Activated T-helper 1 cell treated with anti-CD3 and anti-CD28 coated beads, Interleukin-2, amount 50 U/mL, for 16 hours (primary cell): ENCODE measurements at places on chromosomes 12 and 14.

- no peak for DNase-seq
Measured at GRCh38 chr14:24366413-24366720, 1.6 kb upstream of the NFATC4 start.

- DNase-seq: no peak
Measured at GRCh38 chr14:99441918-99442317, 38.7 kb downstream of the SETD3 start.

DNA sequence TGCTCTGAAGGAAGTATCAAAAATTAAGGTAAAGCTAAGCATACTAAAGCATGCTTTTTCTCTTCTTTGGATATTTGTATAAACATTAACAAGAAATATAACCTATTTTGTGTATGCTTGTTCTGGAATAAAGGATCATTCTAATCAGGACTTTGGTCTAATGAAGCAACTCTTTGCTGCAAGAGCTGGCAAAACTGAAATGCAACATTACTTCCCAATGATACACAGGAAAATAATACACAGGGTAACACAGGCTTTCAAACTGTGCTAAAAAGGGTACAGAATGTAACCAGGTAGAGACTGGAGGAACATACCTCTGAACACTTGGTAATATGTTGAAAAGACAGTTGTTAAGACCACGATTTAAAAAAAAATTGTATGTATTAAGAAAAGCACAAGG lies 222.5 kb upstream of the DIO2 start:
- no peak for DNase-seq

DNA sequence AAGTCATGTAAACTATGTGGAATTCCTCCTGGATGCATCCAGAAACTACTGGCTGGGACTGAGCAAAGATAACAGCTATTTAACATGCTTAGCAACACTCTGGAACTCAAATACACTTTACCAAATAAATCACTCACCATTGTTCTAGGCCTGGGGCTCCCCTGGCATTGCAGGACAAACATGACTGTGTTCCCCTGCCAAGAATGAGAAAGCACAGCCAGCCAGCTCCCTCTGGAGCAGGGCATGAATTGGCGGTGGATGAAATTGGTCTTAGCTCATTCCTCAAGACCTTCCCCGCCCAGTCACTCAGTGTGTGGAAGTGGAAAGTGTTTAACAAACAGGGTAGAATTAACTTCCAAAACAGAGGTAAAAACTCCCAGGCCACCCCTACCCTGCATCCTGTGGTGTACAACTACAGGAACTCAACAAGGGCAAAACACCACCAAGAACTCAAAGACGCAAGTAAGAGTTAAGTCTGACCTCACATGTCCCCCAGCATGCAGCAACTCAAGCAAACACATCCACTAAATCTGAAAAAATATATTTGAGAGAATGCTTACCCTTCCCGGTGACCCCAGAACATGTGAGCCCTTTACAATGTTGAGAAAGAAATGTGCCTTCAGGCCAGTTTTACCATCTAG lies 58.4 kb upstream of the BDKRB2 start:
- DNase-seq: no peak

- no peak for DNase-seq
Measured at GRCh38 chr12:50696931-50697330, 67.0 kb upstream of the ATF1 start.

DNA sequence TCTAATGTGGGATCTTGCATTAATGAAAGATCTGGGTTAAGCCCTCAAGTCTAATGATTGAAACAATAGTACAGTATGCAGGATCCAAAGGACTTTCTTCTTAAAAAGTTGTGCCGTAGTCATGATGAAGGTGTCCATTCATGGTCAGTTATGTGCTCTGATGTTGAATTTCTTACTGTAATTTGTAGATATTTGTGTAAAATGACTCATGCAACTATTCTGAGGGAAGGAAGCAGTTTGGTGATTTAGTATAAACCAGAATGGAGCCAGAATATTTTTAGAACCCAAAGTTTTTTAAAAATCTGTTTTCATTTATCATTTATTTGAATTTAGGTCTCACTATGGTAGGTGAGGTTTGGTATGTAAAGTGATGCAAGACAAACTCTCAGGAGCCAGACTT lies 151.2 kb downstream of the AKAP6 start:
- DNase-seq: no peak

DNA sequence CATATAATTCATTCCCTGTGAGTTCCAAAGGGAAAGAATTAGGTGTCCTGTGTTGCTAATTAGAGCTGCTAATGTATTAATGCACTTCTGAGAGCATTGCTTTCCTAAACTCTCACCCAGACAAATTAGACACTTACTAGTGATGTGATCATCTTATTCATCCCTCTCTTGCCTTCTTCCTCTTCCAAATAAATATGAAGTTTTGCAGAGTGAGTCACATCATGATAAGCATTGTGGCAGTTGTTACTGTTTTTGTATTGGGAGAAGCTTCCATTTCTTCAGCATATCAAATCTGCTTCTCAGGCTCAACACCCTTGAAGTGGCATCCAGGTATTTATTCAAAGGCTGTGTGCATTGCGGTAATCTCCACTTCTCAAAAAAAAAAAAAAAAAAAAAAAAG lies 37.3 kb upstream of the E2F7 start:
- no peak for DNase-seq

GRCh38 chr14:105487986-105488777 lies 1.5 kb downstream of the CRIP1 start:
- no peak for DNase-seq

DNA sequence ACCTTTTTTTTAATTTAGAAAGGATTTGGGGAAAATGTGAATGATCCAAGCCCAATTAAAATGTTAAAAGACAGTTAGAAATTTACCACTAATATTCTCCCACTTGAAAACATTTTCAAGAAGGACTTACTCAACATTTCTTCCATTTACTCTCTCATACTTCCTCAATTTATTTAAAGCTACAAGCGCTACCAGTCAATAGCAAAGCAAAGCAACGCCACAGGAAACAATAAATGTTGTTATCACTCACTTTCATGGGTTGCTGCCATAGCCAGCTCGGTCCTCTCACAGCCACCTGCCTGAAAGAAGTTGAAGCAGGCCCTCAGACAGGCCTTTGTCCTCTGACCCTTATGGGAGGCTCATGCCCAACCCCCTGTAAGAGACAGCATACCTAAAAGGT lies 6.0 kb upstream of the SOS2 start:
- DNase-seq: no peak

- DNase-seq: no peak
Measured at GRCh38 chr14:66140213-66140918, 345.8 kb upstream of the CCDC196 start.

DNA sequence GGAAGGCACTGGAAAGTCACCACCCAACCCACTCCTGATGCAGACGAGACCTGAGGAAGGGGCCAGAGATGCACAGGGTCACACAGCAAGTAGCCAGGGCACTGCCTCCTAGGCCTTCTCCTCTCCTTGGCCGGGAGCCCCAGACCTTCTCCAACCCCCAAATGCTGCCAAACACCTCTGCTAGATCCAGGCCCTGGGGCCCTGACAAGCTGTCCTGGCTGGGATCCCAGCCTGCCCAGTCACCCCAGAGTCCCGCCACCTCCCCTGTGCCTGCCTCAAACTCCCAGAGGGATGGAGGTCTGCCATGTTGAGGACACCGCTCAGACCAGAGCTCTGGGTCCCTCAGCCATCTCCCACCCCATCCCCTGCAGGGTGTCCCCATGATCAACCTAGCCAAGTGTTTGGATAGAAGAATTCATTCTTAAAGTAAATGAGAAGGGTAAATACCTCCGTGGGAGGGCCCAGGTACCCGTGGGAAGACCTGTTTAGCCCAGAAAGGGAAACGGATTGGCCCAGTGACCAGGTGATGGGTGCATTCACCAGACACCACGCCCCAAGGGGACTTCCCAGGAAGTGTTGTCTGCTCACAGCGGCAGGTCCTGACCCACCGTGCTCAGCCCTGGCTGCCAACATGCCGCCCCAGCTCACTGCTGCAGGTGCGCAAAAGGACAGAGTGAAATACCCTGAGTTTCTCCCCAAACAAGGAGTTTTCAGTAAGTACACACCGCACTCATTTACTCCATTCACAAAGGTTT lies 4.6 kb upstream of the DIO3 start:
- no peak for DNase-seq
